ENCODE measurements at places on chromosomes 7 and 10.

DNA sequence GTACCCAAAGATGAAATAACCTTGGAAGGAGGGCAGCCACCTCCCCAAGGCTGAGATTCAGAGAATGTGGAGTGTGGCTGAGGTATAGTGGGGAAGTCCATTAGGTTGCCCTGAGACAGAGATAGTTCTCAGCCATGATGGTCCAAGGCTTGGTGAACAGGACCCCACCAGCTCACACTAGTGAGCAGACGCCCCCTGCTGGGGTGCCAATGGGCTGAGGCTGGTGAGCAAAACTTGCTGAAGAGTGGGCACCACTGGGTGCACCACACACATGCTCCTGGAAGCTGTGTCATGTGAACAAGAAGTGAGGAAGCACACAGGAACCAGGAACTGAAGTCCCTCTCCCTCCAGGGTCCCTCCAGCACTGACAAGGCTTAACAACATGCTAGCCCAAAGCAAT, 8.9 kb downstream of the FBXL13 start:
- peak; percentile 42 for DNase-seq

DNA sequence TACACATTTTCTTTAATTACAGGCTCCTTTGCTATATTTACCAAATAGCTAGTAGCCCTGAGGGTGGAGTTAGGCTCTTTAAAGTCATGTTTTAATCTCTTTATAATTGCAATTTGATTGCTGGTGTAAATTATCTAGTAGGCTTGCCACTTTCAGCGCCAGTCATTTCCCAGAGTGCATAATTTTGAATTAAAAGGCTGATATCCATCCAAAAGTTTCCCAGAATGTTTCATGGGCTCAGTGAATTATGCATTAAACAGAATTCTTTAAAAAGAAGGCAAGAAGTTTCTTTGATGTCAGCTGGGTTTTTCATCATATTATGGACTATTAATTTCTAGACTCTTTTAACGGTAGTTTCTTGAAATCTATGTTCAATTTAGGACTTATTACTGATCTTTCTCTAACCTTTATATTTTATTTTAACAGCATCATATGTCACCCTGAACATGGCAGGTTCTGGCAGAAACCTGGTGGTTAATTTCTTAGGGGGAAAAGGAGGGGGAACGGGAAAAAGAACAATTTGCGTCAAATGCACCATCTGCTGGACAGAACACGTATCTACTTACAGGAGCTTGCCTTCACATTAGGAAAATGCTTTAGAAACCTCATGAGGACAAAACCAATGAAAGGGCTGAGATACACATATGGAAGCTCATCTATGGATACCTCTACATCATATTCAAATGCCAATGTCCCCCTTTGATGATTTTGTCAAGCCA, 171.1 kb downstream of the GRM3 start:
- peak; percentile 1 for DNase-seq

- peak; percentile 32 for DNase-seq
Measured at GRCh38 chr10:79001082-79001885, 67.5 kb upstream of the ZMIZ1 start.

DNA sequence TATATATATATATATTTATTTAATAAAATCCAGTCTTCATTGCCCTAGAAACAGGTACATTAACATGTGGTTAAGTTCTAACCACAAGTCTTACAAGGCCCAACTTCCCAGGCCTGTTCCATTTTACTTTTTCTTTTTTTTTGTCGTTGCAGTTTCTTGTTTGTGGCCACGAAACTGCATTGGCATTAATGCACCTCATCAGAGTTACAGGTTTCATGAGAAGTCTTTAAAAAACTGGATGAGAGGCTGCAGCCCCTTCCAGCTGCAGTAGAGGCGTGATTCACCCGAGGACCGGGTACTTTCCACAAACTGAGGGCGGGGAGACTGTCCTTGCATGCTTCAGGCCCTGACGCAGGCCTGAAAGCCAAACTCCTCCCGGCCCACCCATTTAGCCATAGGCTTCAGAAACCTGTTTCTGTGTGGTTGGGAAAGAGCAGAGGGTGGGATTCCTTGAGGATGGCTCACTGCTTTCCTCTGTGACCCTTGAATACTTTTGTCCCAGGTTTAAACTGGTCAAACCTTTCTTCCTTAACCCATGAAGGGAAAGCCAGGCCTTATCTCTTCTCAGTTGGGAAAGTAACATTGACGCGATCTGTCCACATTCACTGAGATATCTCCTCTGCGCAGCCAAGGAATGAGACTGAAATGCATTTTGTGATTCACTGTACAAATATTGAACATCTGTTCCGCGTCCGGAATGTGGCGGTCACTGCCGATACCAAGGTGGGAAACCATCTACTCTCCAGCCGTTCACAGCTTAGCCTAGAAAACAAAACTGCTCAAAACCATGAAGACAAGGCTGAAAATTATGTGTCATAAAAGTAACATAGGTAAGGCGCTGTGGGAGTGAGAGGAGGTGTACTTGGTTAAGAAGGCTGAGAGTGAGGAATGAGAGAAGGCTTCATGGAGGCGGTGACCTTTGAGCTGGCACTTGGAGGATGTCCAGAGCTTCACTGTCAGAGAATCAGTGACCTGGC, 311.7 kb downstream of the GATA3 start:
- DNase-seq = no peak

- peak; percentile 42 for DNase-seq
Measured at GRCh38 chr10:29239569-29240472, 49.0 kb upstream of the LYZL1 start.

DNA sequence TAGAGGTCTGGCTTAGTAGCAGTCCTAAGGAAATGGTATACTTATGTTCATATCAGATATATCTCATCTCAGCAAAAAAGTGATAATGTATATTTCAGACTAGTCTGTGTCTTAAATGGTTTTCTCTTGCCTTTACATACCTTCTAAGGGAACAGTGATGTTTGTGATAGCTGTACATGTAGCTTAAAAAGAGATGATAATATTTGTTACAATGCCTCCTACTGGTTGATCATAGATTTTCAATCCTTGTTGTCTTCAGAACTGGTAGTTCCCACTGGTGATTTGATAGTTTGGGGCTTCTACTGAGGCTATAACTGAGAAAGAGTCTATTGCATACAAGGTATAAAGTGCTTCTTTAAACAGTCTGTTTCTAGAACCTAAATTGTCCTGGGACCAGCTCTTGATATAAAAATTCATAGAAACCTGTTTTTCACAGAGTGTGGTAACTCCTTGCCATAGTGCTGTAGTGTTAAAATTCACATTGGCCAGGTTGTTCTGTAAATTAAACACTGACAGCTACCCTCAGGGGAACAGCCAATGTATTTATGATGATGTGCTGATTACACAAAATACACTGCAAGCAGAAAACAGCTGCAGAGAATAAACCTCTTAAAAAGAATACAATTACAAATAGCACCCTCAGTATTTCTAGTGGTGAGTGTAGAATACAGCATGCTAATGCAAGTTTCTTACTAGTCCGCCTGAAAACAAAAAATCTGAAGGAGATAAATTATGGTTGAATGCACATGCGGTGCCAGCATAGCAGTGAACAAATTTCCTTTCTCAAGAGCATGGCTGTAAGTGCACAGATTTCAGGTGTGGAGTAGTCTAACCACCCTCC, 90.3 kb downstream of the BTRC start:
- DNase-seq = no peak

- no peak for DNase-seq
Measured at GRCh38 chr7:91107460-91107859, 156.8 kb upstream of the FZD1 start.

GRCh38 chr10:42974693-42975002, 102.2 kb upstream of the RET start:
- DNase-seq = no peak

- no peak for DNase-seq
Measured at GRCh38 chr10:31418481-31418880, 99.5 kb downstream of the ZEB1 start.

DNA sequence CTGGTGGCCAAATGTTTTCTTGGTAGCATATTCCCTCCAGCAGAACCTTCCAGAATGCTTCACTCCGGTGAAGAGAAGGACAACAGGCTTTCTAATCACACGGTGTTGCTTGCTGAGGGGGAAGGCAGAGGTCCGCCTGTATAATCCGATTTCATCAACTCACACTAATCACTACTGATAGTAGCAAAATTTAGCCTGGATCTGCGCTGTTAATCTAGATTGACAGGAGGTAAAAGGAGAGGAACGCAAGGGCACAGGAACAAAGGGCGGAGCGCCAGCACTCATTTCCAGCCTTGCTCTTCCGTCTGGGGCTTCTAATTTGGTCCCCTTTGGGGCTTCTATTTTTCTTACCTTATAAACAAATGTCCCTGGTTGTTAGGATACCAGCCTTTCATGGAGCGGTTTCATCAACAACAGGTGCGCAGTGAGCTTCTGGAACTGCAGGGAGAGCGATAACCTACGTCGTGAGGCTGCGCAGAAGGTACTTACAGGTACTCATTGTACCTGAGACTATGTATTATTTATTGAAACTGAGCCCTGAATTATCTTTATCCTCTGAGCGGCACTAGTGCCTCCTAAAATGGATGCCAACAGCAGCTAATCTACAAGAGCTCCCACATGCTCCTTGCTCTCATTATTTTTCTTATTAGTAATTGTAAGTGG, 150.6 kb downstream of the CACNB2 start:
- DNase-seq = no peak

- no peak for DNase-seq
Measured at GRCh38 chr7:130182990-130183389, 22.2 kb downstream of the TMEM209 start.

GRCh38 chr7:30750683-30751650, 968 bp upstream of the INMT start:
- DNase-seq = no peak

DNA sequence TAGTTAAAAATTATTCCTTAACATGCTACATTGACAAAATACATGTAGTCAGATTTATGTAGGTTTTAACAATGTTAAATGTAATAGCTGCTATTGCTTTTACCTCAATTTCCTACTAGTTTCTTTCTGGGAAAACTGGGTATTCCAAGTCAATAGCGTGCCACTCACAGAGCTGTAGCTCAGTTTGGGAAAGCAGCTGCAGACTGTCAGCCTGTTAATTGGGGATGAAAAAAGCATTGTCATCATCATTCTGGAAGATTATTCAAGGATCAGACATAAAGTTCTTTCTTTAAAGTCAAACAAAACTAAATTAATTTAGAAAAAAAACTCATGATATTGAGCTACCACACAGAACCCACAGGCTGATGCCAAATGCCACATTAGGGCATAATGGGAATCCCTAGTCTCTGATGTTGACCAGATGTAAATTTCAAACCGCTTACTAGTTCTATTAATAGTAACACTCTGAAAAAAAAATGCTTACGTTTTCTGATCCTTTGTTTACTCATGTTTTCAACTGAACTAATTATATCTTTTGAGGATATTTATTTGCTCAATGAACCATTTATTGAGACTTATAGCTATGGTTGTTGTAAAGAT, 19.6 kb upstream of the AGMO start:
- DNase-seq = peak; percentile 24

DNA sequence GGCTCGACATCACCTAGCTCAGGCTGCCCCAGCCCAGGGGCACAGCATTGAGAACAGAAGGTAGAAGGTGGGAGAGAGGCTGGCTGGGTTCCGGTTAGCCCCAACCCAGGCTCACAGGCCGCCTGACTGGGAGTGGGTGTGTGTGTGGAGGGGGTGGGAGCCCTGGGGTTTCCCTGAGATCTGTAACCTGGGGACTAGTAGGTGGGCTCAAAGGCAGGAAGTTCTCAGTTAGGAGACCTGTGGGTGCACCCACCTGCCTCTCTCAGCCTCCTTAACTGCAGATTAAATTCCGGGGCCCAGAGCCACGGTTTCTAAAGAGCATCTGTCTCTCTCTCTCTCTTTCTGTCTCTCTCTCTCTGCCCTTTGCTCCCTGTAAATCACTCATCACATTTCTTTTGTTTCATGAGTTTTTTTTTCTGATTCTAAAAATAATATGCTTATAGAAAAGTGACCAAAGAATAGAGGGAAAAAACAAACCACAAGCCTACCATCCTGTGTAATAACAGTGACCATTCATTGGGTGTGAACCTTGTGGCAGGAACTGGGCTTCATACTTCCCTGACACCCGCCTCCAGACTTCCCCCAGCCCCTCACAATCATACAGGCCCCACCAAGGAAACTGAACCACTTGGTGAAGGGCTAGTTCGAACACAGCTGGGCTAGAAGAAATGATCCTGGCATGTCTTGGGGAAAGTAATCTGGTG, 83.4 kb upstream of the SMNDC1 start:
- peak; percentile 34 for DNase-seq

DNA sequence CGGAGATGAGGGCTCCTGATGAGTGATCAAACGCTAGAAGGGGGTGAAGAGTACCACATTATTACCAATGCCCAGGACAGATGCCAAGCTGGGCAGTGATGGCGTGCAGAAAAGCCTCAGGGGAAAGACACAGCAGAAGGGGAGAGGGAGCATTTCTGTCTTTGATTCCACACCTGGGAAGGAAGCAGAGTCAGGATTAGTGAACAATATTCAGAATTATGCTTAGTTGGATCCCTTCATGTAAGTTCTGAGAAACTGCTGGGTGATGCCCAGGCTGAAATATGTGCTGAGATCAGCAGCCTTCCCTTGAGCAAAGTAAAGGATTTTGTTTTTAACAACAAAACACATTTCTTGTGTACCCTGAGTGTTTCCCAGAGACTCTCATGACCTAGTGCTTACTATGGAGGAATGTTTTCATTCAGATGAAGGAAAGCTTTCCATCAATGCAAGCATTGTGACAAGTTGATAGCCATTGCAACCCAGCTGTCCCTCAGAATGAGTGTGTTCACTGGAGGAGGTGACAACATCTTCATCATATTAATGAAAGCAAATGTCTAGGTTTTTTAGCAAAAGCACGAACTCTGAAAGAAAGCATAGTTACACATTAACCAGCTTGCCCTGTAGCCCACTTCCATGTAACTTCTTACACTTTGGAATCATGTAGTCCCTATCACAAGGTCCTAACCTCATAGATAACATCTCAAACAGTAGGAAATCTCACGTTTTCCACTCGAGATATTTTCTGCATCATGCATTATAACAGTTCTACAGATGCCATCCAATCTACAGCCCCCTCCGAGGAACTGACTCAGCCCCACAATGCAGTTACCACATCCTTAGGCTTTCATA, 23.8 kb upstream of the AKR1C1 start:
- peak; percentile 30 for DNase-seq

GRCh38 chr7:158067931-158068482, 519.6 kb downstream of the PTPRN2 start:
- DNase-seq = no peak

GRCh38 chr7:22809902-22810642, 12.6 kb downstream of the TOMM7 start:
- no peak for DNase-seq
